Type B pancreatic cell (in vitro differentiated cells): ENCODE measurements at places on chromosomes 5 and 9.

- no peak for DNase-seq
Observed at GRCh38 chr5:143139585-143139984, 263.9 kb downstream of the NR3C1 start.

- no peak for DNase-seq
Observed at GRCh38 chr5:174622067-174622466, 102.3 kb upstream of the MSX2 start.

DNA sequence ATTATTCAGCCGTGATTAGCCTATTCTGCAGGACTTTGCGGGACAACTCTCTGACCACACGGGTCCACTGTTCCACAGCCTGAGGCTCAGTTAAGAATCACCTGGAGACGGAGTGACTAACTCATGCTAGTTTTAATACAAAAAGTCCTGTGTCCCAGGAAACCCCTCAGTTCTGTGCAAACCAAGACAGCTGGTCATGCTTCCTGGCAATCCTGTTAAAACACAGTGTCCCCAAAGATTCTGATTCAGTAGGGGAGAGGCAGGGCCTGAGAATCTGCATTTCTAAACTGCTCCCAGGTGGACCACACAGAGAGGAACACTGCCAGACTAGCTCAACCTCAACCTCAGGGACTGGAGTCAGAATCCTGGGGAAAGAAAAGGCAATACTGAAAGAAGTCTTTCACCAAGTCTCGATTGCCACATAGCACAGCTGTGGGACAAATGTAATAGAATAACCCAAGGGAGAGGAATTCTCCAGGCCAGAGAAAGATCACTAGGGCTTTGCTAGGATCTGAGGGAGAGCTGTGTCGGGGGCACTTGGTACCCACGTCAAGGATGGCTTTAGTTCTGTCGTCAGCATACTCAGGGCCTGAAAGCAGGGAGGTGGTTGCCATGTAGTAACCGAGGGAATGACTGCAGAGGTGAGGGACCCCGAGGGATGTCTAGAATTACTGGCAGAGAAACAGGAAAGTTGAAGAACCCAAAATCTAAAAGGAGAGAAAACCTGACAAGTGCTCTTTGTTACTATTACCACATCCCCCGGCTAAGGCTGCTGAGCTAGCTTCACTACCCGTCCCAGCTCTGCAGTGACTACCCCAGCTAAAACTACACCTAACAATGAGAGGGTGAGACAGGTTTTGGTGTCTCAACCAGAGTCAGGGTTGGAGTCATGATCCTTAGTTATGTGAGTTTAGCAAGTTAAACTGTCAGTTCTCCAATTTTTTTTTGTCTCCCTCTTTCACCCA is 8.6 kb downstream of the SUSD1 start:
- no peak for DNase-seq

GRCh38 chr9:38318759-38319495 is 73.6 kb upstream of the ALDH1B1 start:
- no peak for DNase-seq

DNA sequence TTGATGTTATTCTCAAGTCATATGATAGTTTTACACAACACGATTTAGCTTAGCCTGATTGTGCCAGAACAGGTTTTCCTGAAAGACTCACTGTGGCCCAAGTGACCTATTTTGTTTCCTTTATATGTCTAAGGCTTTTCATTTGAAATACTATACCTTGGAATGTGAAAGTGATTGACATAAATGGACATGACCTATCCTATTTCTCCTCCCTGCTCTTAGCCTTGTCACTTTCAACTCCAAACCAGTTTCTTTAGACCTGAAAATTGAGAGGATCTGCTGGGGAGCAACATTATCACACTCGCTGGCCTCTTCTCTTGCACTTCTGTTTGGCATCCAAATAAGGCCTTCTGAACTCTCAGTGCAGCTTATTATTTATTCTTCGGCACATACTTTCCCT is 496.8 kb downstream of the MAT2B start:
- DNase-seq, result no peak

GRCh38 chr9:13555516-13555915 is 276.0 kb upstream of the MPDZ start:
- DNase-seq, result no peak

DNA sequence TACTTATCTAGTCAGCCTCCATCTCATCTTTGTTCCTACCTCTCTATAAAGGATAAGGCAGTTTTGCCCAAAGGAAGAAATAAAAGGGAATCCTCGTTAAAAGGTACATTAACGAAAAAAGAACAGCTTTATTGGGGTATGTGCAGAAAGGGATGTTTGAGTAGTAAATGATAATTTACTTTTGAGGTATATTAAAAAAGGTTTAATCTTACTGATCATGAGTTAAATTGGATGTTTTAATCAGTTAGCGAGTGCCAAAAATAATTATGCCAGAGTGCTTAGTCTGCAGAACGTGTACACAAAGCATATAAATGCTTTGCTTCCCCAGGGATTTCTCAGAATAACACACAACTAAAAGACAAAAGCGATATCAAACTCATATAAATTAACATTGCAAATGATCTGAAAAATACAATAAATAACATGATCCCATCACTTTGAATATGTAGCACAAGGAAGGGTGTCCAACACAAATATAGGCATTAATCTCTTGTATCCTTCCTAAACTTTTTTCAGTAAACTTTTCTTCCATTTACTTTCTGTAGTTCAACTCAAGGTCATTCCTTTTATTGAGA is 865.0 kb downstream of the NR2F1-AS1 start:
- no peak for DNase-seq

DNA sequence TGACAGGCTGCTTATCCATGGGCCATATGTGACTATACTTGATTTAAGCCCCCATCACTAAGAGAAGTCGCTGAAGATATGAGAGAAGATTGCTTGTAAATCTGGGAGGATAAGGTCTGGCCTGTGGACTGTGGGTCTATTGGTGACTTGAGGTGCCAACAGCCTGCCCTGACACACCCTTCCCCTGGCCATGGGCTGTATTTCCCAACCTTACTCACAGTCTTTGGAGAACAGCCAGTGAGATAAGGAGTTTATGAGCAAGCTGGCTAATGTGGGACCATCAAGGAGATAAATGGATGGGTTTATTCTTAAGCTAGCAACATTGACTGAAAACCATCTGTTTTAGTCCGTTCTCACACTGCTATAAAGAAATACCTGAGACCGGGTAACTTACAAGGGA is 231.3 kb downstream of the ZSWIM6 start:
- no peak for DNase-seq
